Nephron progenitor cell (in vitro differentiated cells): ENCODE measurements at places on chromosomes 6 and 20.

GRCh38 chr20:21246161-21246560 lies 57.0 kb upstream of the XRN2 start:
- no peak for DNase-seq

DNA sequence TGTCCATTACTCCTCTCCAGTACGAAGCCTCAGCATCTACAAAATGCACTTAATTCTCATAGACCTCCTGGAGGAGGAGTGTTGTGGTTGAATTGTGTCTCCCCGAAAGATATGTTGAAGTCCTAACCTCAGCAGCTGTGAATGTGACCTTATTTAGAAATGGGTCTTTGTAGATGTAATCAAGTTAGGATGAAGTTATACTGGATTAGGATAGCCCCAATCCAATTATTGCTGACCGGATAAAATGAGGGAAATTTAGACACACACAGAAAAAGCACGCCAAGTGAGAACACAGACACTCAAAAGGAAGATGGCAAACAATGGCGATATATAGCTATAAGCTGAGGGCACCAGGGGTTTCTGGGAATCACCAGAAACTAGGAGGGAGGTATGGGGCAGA lies 64.2 kb upstream of the FAM184A start:
- DNase-seq = no peak

DNA sequence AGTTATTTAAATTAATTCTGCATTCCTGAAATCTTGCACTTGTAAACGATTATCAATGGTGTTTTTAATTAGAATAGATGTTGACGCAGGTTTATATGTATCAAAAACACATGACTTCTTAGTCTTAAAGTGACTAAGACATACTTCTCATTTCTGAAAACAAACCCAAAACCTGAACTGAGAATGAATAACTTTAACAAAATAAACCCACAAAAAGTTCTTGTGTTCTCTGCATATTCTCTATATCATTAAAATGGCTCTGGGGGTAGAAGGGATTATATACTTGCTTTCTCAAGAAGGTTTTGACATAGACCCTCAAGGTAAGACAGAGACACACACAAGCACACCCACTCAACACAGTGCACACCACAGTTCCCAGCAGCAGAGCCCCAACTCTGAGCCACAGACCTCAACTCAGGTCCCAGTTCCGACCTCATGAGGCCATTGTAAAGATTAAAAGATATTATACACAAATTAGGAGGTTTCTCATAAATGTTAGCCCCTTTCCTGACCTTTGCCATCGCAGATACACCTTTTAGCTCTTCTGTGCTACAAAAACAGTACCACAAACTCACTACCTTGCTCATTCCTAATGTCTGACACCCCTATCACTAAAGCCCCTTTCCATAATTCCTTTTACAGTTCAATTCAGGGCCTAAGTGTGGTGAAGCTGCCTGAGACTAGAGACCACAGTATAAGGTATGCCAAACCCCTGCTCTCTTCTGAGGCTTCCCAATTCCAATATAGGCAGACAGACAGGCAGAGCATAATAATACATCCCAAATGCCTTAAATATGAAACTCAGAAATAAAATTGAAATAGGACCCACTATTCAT lies 267.8 kb downstream of the PTPRK start:
- DNase-seq = no peak

DNA sequence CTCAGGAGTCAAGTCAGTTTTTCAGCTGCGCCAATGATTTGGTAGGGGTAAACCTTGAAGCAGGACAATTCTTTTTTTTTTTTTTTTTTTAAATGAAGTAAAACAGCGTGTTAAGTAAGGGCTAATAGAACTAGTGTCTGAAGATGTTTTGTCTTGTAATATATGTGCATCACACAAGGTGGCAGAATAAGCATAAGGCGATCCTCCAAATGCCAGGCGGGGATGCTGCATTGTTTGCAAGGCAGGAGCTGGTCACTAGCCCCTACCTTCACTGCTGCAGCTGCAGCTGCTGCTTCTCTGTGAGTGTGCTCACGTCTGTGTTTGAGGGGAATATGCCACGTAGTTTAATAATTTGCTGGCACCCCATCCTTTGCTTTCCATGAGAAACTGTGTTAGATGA lies 272.7 kb upstream of the MAP3K7 start:
- DNase-seq = no peak

GRCh38 chr6:80250391-80250997 lies 144.0 kb downstream of the BCKDHB start:
- DNase-seq = no peak

GRCh38 chr6:7188492-7188891 lies 80.7 kb downstream of the RREB1 start:
- DNase-seq = no peak

DNA sequence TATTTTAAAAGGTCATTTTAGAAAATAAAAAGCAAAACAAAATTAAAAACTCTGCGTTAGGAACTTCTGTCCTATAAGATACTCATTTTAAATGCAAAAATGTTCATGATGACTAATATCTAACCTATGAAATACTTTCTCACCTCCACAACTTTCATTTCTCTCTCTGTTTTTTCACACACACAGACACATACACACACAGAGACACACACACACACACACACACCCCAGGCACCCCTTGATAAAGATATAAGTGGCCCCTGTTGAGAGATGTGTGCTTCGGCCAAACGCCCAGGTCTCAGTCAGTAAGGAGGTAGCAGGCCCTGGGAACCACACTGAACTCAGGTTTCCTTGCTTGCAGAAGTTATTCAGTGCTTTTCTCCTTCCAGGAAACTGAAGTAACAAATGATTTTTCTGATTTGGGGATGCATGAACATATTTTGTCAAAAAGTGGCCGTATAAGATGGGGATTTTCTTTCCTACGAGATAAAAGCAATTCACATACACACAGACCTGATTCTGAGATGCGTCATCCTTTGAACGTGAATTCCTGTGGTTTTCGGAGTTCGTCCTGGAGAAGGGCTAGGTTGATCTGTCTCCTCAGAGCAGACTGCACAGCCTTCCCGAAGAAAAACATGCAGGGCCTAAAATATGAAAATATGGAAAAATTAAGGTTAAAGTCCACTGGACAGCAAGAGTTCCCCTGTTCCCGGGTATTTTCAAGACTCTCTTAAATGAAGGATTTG lies 306.8 kb upstream of the FOXQ1 start:
- DNase-seq = no peak

DNA sequence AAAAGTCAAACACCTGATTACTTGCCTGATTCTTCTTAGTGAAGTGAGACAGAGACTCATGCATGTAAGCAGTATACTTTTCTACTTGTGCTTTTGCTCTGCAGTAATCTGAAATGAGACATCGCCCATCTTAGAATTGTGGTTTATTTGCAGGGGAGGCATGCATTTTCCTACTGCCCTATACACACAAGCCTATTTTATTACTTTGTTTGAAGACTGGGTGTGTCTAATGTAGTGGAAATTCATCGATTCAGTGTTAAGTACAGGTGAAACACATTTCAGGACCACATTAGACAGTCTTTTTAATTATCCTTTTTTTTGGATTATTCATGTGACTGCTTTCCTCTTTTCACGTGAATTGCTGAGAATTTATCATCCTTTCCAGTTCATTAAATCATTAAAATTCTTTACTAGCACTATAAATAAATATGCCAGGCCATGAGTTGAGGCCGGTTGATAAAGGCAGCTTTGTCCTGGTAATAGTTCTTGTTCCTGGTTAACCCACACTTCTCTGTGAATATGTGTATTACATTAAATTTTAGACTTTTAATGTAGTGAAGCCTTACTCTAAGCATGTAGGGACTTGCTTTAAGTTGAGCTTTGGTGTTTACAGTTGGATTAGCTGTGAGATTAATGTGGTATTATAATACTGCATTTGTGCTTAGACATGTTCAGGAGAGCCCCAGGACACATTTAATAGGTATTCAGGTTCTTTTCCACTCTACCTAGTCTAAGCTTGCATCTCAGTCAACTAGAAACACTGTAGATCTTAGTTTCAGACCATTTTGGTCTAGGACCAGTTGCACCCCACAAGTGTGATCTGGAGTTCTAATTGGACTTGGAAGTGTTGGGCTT lies 10.8 kb upstream of the BTBD3 start:
- DNase-seq = no peak

DNA sequence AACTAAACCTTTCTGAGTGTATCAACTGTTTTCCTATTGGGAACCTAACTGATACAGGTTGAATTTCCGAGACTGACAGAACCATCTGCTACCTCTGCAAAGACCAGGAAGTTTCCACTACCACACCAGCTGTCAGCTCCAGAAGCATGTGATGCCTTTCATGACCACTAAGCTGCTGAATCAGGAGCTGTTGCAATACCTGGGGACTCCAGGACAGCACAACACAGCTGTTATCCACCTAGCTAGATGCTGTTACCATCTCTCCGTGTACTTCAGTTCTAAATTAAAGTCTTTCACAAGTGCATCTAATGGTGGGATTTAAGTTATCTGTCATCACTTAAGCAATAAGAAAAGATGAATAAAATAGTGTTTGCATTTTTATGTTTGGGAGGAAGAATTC lies 158.2 kb upstream of the IMPG1 start:
- DNase-seq = no peak

GRCh38 chr6:42714098-42714761 lies 8.2 kb downstream of the PRPH2 start:
- DNase-seq = no peak

GRCh38 chr6:139944976-139945375 lies 570.5 kb upstream of the CITED2 start:
- DNase-seq = no peak

GRCh38 chr6:48826901-48827701 lies 636.0 kb downstream of the MMUT start:
- DNase-seq = no peak

DNA sequence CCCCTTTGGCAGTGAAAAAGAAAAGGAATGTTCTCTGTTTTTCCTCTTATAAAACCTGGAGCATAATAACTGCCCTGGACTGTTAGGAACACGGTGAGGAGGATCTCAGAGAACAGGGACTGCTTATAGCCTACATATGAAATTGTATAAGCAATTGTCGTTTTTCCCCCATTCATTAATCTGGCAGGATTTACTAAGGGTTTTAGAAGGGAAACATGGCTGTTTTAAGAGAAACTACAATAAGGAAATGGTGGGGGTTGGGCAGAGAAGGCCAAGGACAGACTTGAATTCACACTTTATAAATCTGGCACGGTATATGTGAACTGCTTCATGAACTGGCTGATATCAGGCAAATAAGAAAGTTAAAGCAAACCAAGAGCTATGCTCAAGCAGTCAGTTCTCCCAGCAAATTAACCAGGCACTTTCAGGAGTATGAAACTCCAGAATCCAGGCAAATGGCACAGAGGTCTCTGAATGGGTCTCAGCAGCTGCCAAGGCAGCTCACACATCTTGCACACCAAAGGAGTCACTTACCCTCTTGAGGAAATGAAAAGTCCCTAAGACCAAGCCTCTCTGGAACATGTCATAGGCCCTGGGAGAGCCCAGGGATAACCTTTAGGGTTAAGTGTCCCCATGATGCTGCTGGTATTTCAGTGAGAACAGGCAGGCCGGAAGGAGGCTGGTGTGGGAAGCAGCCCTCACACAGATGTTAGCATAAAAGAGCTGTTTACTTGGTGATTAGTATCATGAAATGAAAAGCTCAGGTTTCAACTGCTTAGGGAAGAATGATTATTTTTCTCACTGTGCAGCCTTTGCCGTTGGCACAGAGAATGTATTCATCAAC lies 260.5 kb upstream of the MARCKS start:
- DNase-seq = peak; percentile 15

DNA sequence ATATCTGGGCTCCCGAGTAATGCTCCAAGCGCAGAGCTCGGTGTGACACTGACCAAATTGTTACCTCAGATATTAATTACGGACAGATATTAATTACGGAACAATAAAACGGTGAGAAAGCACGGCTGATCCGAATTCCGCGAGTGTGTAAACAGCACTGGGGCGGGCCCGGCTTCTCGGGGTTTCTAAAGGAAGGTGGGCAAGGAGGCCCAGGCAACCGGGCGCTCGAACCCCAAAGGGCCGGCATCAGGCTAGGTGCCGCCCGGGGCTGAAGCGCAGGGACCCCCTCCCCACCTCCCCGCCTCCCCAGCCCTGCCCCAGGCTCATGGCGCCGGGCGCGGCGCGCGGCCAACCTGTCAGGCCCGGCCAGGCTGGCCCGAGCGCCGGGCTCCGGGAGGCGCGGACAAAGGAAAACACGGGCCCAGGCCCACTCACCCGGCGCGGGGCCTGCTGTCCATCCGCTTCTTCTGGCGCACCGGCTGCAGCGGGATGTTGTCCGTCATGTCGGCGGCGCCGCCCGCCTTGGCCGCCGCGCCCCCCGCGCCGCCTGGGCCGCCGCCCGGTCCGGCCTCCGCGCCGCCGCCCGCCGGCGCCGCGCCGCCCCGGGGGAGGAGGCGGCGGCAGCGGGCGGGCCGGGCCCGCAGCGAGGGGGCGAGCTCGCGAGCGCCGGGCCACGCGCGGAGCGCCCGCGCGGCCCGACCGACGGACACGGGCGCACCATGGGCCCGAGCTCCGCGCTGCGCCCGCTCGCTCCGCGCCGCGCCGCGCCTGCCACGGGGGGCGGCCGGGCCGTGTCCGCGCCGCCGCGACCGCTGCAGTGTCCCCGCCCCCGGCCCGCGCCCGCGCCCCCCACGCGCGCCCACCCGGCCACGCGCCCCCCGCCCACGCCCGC lies at the start of gene ATP9A:
ATP9A (minus strand) TSS at position 524 of the 892 bp plus-strand sequence; CDS start at position 503, 21 bp downstream.
- peak; percentile 61 for DNase-seq

DNA sequence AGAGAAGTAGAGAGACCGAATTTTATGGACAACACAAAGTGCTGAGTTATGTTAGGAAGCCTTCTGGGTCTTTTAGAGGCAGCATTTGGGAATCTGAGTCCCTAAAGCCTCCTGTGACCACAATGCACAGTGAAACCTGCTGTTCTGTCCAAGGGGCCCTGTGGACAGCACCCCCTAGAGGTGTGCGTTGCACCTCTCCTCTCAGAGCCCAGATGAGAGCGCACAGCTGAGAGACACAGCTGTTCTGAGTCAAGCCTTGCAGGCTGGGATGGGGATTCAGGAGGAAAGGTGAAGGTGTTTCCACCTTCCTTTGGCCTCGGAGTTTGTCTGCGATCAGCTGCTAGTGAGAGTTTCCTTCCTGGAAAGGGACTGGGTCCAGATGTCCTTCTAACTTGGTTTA lies 13.0 kb downstream of the PCK1 start:
- no peak for DNase-seq

- DNase-seq = peak; percentile 13
Observed at GRCh38 chr6:64012351-64013001, 376.9 kb downstream of the PHF3 start.

GRCh38 chr6:170062209-170062914 lies 228.5 kb downstream of the DLL1 start:
- no peak for DNase-seq

DNA sequence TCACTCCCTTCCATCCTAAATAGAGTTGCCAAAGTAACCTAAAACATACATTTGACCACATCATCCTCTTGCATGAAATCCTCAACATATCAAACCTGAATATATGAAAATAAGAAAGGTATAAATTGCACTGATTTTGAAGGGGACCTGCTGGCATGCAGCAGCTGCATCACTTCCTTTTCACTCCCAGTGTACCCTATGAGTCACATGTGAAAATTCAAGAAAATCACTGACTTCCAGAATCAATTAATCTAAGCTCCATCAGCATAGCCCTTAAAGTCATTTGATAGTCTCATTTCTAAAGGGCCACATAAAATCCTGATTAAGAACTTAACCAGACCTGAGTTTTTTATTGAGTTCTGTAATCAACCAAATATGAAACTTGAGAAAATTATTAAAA lies 24.3 kb downstream of the SNX14 start:
- no peak for DNase-seq

GRCh38 chr20:23283096-23283850 lies 67.3 kb upstream of the NXT1 start:
- DNase-seq = no peak
